ENCODE measurements at places on chromosomes 5 and 9.

- DNase-seq: no peak
Measured at GRCh38 chr5:120735076-120735475, 271.0 kb downstream of the PRR16 start.

GRCh38 chr5:132272311-132273210, 15.1 kb downstream of the PDLIM4 start:
- no peak for DNase-seq

GRCh38 chr9:70406434-70406862, 8.0 kb downstream of the KLF9 start:
- DNase-seq: no peak

DNA sequence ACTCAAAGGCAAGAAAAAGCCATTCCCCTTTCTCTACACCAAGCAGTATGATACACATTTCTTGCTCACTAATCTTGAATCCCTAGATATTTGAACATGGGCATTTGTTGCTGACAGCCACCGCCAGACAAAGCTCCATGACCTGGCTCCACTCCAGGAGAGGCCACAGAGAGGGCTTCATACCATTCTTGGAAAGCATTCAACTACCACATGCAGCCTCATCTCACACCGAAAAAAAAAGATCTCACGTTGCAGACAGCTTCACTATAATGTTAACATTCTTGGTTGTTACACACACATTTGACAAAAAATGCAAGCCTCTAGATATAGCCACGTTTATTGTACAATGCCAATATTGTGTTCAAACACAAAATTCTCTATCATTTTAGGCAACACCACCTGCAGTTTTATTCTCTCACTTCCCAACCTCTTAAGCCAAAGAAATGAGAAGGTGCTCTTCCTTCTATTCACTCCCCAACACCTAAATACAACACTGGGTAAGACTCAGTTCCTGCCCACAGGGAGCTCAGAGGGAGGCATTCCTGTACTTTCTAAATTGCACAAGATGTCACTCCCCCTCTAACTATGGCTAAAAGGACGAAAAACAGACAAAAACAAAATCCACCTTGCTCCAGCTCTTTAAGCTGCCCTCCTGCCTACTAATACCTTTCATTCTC, 222.4 kb downstream of the TSSK1B start:
- DNase-seq: no peak

DNA sequence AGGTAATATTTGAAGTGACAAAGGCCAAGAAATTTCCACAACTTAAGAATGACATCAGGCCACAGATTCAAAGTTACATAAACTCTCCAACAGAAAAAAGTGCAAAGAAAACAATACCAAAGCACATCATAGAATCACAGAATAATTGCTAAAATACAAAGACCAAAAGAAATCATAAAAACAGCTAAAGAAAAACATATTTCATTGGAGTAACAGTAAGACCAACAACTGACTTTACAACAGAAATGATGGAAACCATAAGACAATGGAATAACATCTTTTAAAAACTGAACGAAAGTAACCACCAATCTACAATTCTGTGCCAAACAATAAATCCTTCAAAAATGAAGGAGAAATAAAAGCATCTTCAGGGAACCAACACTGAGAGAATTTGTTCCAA, 38.3 kb downstream of the ZDHHC21 start:
- no peak for DNase-seq

GRCh38 chr9:114655689-114656088, 1.9 kb downstream of the TEX53 start:
- no peak for DNase-seq

DNA sequence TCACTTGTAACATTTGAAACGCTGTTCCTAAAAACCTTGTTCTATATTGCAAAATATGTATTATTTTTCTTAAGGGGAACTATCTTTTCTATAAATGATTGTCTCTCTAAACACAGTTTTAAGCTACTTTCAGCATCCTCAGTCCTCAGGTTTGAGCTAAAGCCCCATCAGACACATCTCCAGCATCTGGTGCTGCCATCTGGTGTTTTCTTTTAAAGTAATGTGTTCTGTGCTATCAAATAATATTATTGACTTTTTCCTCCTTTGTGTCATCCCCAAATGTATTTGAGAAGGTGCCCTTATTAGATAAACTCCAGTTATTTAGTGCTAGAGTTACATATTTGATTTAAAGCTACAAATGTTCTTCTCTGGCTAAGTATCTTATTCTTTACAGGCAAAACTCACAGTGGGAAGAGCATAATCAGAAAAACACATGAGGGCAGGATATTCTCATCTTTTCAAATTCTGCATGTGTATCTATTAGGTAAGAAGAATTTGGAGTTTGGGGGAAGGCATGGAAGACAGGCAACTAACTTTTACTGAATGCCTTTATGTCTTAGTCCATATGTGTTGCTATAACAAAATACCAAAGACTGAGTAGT, 27.5 kb downstream of the ZNF474 start:
- DNase-seq: no peak

Data from GM06990 (cell line).